Fibroblast of gingiva (primary cell): ENCODE measurements at places on chromosomes 7 and 10.

- no peak for DNase-seq
These were observed 990 bp downstream of the ZNF467 start for GRCh38 chr7:149772241-149772955.

DNA sequence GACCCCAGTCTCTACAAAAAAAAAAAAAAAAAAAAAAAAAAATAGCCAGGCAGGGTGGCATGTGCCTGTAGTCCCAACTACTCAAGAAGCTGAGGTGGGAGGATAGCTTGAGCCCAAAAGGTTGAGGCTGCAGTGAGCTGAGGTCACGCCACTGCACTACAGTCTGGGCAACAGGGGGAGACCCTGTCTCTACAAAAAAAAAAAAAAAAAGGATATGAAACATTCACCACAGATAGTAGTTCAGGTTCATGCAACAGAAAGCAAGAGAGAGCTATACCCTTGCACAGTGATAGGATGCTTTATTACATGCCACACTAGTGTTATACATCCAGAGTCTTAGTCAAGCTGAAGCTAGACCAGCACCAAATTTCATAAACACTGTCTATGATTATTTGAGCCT lies 148.4 kb upstream of the KAT6B start:
- DNase-seq: no peak

DNA sequence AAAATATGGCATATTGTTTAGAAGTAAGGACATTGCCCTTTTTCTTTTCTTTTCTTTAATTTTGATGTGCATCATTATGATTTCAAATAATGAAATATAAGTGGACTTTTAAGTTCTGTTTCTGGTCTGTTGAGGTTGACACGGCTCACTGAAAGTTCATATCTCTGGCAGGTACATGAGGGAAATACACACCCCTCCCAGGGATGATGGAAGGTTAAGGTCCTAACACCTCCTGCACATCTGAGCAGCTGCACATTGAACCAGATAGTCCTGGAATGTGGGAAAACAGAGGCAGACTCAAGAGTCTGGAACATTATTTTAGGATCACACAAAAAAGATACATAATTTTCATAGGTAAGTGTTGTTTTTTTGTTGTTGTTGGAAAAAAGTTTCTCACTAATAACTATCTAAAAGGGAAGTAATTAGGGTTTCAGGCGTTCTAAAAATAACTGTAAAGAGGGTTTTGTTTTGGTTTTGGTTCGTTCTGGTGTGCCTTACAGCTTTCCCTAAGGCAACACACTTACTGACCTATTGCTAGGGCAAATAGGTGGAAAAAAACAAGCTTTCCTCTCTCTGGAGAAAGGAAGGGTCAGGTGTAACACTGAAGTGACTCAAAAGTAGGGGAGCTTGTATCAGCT lies 201.2 kb upstream of the PRKCQ start:
- DNase-seq: no peak

- DNase-seq: no peak
These were observed 101.2 kb upstream of the PRPS1L1 start for GRCh38 chr7:18128846-18129245.

DNA sequence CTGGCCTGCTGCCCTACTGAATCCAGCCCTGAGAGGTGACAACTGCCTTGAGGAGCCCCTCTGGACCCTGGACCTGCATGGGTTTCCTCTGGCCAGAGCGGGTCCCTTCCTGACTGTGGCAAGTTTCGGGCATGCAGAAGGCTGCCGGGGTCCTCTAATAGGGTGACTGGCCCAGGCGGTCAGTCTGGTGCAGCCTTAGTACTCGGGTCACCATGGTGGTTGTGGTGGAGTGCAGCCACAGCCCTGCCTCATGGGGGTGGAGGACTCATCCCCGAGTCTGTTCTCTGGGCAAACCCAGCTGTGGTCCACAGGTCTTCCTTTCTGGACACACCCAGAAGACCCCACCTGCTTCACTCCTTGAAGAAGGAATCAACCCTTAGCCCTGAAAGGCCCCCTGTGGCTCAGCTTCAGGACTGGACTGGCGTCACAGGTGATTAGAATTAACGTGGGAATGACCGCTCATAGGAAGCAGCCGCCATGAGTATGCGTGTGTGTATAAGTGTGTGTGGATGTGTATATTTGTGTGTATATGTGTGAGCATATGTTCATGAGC lies 28.7 kb downstream of the RAMP3 start:
- no peak for DNase-seq

- no peak for DNase-seq
These were observed 364.6 kb upstream of the PODXL start for GRCh38 chr7:131921016-131921415.

DNA sequence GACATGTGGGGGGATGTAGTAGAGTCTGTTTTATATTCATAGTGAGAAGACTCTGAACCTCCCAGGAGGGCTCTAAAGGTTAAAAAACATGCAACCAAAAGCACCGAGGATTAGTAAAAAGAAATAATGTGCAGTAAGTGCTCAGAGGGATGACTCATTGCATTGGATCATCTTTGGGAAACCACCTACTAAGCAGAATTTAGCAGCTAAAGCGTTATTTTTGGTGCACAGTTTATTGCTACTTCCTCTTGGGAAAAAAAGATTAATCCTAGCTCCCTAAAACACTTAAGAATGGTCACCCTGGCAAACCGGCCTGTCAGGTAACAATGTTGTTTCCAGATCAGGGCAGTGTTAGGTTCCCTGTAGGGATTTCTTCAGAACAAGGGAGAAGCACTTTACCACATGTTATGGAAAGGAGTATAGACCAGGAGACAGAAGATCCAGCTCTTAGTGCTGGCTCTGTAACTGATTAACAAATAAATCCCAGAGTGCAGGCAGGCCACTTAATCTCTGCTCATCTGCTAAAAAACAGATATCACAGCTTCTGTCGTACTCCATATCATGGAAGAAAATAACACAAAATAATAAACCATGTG lies 44.8 kb upstream of the FAM133B start:
- DNase-seq: peak; percentile 36

DNA sequence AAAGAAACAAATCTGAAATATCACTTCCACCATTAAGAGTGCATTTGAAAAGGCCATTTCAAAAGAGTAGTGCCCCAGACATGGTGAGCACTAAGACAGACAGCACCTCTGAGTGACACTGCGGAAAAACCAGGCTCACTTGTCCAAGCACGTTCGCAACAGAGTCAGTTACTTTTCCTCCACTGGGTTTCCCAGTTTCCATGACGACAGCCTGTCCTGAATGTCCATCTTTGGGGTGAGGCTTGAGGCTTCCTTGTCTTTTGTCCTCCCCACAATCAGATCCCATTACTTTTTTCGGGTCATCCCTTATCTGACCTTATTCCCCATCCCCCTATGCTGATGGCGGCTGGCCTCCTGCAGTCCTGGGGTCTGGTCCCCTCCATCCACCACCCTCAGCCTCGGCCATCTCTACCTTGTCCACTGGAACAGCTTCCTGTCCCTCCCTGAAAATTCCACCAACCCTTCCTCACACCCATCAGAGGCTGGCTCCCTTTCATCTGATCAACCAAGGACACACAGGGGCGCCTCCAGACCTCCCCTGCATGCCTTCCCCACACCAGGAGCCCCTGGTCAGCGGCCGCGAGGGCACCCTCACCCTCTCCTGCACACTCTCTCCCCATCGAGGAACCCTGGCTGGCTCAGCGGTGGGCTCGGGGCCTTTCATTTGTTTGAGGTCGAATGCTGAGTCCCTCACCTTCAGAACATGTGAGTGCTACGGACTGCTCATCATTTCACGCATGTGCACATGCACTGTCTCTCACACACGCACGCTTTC lies 363.6 kb downstream of the DNAJB6 start:
- DNase-seq: no peak

GRCh38 chr10:104061196-104061595 lies 24.5 kb downstream of the COL17A1 start:
- DNase-seq: no peak

GRCh38 chr10:114483575-114483974 lies 79.3 kb upstream of the AFAP1L2 start:
- DNase-seq: no peak

DNA sequence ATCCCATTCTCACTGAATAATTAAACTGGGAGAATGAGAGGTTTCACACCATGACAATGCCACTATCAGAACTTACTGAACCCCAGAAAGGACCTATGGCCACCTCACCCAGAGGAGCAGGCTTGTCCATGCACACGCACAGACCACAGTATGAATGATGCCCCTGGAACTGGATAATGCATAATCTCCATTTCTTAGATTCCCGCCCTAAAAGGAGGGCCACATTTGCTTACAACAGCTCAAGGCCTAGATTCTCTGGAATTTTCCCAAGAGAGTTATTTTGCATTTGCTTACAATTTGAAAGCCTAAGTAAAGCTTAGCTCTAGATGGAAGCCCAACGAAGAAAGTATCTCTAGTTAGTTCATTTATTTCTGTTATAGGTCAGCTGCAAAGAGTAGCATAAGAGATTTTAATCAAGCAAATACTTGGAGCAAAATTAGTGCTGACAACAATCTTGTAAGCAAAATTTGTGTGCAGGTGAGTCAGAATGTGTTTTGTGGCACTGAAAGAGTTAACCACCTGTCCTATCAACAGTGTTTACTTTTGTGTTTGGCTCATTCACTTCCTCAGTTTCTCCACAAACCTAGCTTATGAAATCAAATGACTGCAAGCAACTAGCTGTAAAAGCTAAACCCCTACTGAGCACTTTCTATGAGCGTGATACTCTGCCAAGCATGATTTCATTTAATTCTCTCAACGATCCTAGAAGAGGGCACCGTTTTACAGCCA lies 32.1 kb downstream of the ELMO1 start:
- DNase-seq: no peak
